ENCODE measurements at places on chromosomes 3 and 15. TPM values are rescaled to one million over a fixed set of nuclear protein-coding genes. Genes with fewer than 3 reads are reported as not detected.

- DNase-seq, result no peak
Measured at GRCh38 chr3:12662593-12663400, 1.1 kb downstream of the RAF1 start.

DNA sequence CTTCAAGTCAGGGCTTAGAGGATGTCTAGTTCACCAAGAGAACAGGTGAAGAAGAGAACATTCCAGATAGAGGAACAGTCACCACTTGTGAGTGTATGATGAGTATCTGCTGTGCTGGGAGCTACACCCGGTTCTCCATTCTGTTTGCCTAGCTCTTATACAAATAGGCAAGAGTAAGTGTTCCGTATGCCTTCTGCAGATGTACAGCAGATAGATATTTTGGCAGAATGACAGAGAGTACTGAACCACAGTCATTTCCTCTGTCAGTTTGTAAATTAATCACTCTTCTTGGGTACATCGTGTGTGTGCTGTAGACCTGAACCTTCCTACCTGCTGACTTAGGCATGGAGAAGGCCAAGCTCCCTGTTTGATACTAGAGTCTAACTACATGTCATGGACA, 108.3 kb upstream of the CTDSPL start:
- DNase-seq, result no peak

- DNase-seq, result no peak
Measured at GRCh38 chr3:58111513-58112184, 99.1 kb downstream of the DNASE1L3 start.

- DNase-seq, result no peak
Measured at GRCh38 chr15:83928878-83929418, 275.0 kb downstream of the ADAMTSL3 start.

DNA sequence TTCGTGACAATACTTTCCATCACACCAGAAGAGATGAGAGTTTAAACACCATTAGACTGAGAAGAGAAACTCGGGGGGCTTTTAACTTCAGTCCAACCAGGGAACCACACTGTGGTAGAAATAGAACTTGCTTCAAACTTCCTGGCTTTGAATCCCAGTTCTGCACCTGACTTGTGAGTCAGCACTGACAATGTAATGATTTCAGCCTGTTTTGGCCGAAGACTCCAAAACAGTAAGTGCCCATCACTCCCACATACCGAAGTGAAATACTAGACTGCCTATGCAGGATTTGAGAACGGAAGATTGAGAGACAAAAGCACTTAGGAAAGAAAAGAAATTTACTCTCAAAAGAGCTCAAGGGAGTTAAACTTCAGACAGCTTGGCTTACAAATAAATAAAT, 27.0 kb downstream of the C2CD4B start:
- peak; percentile 84 for DNase-seq

- DNase-seq, result peak; percentile 21
Measured at GRCh38 chr15:48559285-48559684, 86.2 kb downstream of the FBN1 start.

- DNase-seq, result no peak
Measured at GRCh38 chr3:137835096-137835495, 71.0 kb downstream of the SOX14 start.

GRCh38 chr3:143314251-143315093, 194.9 kb downstream of the CHST2 start:
- DNase-seq, result no peak

DNA sequence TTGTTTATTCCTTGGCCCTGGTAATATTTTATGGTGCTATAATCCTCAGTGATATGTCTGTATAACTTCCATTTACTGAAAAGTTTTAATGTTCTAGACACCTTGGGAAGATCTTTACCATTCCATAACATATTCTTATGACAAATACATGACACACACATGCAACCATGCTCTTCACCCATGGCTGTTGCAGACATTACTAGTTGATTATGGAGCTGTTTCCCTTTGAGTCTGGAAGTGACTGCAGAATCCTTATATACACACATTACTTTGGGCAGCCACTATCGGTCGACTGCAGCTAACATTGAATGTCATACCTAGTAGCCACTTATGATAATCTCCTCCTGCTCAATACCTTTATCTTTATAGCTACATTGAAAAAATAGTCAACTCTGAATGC, 243.1 kb upstream of the ADAMTS9 start:
- DNase-seq, result no peak

DNA sequence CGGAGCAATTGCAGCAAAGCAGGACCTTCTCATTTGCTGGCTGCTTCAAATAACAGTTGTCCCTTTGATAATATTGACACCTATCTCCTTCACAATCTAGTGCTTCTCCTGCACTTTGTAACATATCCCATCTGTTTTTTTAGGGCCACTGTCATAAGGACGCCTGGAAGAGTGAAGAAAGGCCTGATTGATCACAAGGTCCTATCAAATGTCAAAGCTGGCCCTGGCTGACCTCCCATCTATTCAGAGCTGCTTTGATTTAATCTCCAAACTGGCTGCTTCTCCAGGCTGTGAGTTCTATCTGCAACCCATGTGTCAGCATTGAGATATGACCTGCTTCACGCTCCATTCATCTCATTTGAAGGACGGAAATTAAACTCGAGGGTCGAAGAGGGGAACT, 601.2 kb upstream of the KCNMB2 start:
- no peak for DNase-seq

DNA sequence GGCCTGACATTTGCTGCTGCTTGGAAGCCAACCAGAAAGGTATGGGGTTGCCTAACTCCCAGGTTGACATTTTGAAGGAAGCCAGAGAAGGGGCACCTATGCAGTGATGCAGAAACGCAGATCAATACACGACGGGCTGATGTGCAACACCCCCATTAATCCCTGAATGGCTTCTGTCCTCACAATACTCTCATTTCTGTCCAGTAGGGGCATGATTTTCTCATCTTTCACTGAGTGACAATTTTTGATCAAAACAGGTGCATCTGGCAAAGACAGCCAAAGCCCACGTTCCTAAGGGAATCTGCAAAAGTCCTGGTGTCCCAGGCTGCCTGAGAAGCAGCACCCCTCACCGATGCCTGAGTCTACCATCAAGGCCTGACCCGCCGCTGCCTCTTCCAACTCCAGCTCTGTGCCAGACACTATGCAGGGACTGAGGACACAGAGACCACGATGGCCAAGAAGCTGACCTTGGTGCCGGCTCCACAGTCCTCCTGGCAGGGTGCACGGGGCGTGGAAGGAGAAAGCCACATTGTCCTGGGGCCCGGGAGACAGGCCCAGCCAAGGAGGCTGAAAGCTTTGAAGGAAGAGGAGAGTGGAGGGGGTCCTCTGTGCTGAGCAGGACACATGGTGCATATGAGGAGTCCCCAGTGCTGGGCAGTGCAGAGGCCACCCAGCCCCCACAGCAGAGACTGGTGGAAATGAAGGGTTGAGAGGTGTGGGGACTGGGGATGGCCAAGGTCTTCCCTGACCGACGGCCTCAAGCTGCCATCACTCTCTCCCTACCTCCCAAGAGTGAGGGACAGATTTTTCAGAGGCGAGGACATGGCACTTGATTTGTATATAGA, 159.6 kb downstream of the NUP210 start:
- no peak for DNase-seq

GRCh38 chr15:92654662-92655061, 913 bp downstream of the FAM174B start:
- DNase-seq, result no peak

GRCh38 chr3:127410678-127411077, 122.8 kb upstream of the PRR20G start:
- no peak for DNase-seq

DNA sequence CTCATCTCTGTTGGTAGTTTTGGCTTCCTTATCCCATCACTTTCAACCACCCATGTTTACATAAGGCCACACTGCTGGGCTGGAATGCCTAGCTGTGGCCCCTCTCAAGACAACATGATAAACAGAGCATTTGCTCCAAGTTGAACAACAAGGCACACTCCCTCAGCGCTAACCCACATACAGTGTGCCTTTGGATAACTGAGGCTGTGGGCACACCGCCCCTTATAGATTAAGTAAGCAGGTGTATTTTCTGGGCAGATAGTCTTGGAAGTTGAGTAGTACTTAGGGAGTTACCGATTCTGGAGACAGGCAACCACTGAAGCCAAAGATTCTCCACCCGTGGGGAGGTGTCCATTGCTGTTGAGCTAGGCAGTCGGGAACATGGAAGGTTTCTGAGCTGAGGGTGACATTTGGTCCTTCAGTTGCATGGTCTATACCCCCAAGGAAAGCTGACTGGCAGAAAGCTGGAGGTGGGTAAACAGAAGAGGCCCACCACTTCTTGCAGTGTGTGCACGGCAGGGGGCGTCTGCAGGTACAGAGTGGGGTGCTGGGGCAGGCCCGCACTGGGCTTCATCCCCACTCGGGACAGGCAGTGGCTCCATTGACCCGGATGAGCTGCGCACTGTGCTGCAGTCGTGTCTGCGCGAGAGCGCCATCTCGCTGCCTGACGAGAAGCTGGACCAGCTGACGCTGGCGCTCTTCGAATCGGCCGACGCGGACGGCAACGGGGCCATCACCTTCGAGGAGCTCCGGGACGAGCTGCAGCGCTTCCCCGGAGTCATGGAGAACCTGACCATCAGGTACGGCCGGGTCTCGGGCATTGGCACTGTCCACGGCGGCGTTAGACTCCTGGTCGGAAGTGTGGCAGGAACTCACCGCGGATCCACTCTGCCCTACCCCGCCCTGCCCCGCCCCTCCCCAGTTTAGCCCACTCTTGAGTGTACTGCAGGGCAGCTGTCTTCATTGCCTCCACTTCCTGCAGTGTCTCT, 16.8 kb downstream of the NOX5 start:
- peak; percentile 31 for DNase-seq

- DNase-seq, result no peak
Measured at GRCh38 chr15:65231306-65231705, 20.0 kb upstream of the CILP start.

DNA sequence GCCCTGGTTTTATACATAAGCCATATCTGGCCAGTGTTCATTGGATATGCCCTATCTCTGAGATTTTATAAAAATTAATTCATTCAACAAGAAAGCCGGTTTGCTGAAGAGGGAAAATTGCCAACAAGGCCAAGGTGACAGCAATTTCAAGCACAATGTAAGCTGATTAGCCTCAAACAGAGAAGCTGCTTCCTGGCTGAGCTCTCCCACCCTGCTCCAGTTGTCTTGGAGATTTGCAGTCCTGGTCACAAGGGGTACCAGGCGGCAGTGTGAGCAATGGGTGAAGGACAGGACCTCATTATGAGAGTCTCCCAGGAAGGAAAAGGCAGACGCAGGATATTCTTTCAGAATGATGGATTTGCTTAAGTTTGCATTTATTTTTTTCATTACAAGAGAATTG, 5.4 kb upstream of the THSD4 start:
- no peak for DNase-seq

DNA sequence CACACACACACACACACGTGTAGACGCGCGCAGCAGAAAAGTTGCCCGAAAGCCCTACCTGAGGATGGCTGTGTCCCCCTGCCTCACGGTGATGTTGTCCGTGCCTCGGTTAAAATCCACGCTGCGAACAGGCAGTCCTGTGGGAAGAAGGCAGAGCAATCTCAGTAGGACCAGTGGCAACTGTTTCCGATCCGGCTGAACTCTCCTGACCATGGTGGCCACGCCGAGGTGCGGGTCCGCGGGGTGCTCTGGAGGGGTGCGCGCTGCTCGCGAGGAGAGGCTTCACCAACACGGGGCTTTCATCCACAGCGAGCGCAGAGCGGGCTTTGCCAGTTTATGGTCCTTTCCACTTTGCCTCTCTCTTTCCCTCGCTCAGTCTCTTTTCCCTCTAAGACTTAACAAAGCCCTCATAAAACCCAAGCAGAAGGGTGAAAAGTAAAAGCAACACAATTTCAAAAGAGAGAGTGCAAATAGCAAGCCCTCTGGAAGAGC, 422 bp downstream of the LSAMP start:
- no peak for DNase-seq

GRCh38 chr15:88648357-88649214, 9.8 kb downstream of the ISG20 start:
- peak; percentile 18 for DNase-seq

DNA sequence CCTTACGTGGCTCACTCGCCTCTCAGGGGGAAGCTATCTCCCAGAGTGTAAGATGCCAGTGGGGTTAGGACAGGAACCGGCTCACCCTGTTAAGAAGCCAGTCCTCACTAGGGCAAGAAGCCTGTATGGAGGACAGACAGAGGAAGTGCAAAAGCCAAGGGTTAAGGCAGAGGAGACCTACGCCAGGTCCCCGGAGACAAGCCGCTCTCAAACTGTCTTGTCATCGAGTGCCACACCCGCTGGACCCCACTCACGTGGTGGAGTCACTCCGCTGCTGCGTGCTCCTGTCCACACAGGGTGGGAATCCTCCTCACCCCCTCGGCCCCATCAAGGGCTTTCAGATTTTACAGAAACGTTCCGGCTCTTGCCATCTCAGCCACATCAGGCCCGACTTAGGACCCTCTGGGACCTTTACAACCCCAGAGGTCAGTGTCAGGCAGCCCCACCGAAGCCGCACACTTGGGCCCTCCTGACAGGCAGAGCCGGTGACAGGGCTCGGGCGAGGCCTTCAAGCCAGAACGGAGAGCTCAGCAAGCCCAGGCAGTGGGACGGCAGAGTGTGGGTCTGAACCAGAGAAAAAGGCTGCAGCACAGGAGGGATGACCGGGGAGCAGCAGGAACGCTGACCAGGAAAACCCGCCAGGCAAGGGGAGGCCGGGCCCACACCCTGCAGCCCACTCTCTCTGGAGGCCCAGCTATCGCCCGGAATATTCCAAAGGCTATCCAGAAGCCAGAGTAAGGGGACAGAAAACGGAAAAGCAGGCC, 61.7 kb downstream of the XXYLT1 start:
- no peak for DNase-seq

- DNase-seq, result peak; percentile 48
Measured at GRCh38 chr3:167032267-167032876, 347.7 kb downstream of the ZBBX start.

DNA sequence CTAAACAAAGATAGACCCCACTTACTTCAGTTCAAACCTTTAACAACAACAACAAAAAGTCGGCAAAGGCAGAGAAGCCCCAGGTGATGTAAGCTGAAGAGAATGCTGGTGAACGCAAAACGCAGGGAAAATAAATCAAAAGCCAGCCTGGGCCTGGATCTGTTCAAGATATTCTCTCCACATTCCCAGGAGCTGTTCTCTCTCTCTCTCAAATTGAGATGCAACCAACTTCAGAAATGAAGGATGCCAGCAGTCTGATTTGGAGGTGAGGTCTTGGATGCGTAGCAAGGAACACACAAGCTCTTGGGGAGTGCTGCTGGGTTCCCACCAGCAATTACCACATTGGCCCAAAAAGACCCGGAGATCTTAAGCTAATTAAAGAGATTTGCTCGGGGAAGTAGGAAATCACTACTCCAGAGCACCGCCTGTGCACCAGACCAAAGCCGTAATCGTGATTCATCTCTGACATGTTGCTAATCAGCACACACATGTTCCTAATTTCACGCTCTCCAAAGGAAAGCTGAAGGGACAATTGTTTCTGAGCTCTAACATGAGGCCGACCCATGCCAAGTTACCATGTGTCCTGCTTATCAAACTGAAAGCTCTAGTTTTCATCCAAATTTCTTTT, 37.1 kb downstream of the IL17RD start:
- DNase-seq, result peak; percentile 49

- no peak for DNase-seq
Measured at GRCh38 chr3:69871868-69872267, 127.7 kb upstream of the SAMMSON start.

RAB11A gene
- total RNA-seq, result 295 TPM

TM4SF4 gene
- total RNA-seq, result not detected

LRRC31 gene
- not detected for total RNA-seq

CSNK1G1 gene
- total RNA-seq, result 27.8 TPM

C15orf61 gene
- total RNA-seq, result 6.7 TPM

PRRT3 gene
- 2.1 TPM for total RNA-seq

CACNA2D2 gene
- 0.55 TPM for total RNA-seq

SCN5A gene
- total RNA-seq, result 6.4 TPM

ITGA11 gene
- 6.2 TPM for total RNA-seq

ISLR2 gene
- 1.2 TPM for total RNA-seq

SPINK8 gene
- not detected for total RNA-seq

PLA2G4D gene
- total RNA-seq, result not detected

FMN1 gene
- 4.5 TPM for total RNA-seq

MCF2L2 gene
- total RNA-seq, result 0.84 TPM
